GM06990 (cell line): ENCODE measurements at places on chromosomes 3 and 15.

DNA sequence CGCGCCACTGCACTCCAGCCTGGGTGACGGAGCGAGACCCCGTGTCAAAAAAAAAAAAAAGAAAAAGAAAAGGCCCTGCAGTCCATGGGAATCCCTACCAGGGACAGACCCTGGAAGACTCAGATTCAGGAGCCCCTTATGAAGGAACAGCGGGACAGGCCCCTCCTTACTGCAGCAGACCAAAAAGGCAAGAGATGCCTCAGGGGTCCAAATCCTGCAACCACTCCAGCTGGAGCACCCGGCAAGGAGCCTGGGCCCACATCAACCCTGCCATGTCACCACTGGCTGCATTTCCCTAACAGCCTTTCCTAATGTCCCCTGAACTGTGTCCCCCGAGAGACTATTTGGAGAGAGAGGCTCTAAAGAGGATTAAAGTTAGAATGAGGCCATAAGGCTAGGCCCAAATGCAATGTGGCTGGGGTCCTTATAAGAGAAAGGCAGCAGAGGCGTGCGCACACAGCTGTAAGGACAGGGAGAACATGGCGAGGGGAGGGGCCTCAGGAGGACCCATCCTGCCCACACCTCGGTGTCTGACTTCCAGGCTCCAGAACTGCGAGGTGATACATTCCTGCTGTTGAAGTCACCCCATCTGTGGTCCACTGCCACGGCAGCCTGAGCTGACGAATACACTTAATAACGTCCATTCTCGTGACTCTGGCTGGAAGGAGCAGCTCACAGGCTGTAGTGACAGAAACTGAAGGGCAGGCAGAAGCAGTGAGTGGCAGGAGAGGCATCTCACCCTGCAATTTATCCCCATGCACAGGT is 78.1 kb downstream of the ATP10A start:
- DNase-seq = no peak

- no peak for DNase-seq
These were observed 9.8 kb downstream of the VILL start for GRCh38 chr3:38000242-38000916.

DNA sequence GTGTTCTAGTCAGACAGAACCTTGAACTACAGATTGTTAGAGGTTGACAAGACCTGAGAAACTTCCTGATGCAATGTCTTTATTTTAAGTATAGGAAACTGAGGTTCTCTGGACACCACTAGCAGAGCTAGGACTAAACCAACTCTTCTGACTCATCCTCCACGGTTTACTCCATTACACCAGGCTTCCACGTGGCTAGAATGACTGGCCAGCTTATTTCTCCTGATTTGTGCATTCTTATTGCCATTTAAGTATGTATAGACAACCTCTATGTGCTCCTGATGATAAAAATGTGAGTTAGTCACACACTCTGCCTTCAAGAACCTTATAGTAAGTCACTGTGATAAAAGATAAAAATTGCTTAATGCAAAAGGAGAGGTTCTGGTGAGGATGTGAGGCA is 182.7 kb downstream of the MEX3B start:
- DNase-seq = no peak

GRCh38 chr3:149845570-149846244 is 32.7 kb downstream of the RNF13 start:
- no peak for DNase-seq

- DNase-seq = no peak
These were observed 13.7 kb downstream of the MAP6D1 start for GRCh38 chr3:183811638-183812037.

GRCh38 chr3:25423780-25424588 is 4.1 kb upstream of the RARB start:
- no peak for DNase-seq

DNA sequence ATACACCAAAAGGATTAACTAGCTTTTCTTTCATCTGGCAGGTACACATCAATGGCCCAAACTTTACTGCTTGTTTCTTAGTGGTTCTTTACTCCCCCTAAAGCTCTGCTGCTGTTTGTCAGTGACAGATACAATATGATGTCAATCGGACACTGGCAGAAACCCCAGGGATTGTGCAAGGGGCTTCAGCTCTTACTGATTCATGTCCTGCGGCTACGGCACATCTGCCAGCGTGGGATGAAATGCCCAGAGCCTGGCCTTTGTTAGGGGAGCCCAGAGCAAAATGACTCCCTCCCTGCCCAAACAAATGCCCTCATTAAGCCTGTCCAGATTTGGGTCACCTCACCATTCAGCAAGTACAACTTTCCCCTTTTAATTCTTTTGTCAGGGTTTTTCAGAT is 28.3 kb downstream of the SRP14 start:
- DNase-seq = no peak

DNA sequence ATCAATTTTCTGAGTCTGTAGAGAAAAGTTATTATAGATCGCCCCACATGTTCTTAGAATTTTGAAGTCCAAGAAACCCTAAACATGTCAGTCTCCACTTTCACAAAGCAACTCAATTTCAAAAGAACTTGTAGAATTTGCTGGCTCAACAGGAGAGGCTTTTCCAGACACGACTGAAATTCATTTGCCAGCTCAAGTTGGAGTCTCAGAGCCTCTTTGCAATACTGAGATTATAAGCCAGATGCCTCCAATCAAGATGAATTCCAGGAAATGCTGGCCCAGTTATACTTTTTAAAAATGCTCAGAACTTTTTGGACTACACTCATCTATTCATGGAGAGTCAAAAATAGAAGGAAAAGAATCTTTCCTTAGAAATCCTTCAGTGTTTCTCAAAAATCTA is 56.9 kb upstream of the NLGN1 start:
- DNase-seq = no peak

- DNase-seq = peak; percentile 64
These were observed 24.3 kb upstream of the IL12A start for GRCh38 chr3:159964166-159964973.

GRCh38 chr3:4994823-4995499 is 15.7 kb downstream of the BHLHE40 start:
- DNase-seq = peak; percentile 54

DNA sequence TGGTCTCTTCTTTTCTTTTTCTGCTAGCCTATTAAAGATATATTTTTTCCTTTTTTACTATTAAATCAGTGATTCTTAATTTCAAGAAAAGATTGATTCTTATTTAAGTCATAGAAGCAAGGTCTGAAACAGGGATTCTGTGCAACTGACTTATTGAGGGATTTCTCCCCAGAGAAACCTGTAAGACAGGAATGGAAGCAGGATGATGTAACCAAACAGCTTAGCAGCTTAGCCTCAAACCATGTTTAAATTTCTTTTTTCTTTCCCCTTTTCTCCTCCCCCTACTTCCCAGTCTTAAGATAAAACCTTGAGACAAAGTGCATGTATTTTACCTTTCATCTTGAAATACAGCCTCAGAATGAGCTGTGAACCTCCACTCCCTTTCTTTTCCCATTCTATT is 322.8 kb downstream of the NEK10 start:
- DNase-seq = no peak

GRCh38 chr15:22806664-22807063 is 20.2 kb downstream of the NIPA1 start:
- DNase-seq = no peak

- DNase-seq = no peak
These were observed 638.6 kb upstream of the TBL1XR1 start for GRCh38 chr3:177835917-177836316.

GRCh38 chr3:72086042-72086742 is 301.2 kb upstream of the PROK2 start:
- DNase-seq = no peak

DNA sequence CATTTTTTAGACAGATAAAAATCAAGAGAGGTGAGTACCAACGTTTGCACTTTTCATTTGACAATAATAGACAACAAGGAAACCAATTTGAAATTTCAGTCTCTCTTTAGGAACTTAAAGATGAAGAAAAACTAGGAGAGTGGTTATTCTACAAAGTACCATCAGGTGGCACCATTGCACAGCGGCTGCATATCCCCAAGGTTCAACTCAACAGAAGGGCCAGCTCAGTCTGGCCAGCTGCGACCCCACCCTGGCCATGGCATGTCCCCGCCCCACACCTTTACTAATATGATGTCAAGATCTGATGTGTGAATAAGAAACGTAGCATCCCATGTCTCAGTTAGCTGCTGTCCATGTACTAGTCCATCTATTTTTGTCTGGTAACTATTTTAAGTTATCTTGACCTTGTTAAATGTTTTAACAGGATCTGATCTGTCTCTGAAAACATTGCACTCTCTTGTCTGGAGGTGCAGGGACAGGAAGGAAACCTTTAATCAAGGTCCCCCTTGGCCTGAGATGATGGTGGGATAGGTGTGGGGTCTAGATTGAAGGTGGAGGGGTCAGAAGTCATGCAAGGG is 35.5 kb upstream of the CGNL1 start:
- DNase-seq = peak; percentile 34

- no peak for DNase-seq
These were observed 1044.5 kb downstream of the NTRK3 start for GRCh38 chr15:87212041-87212440.

- no peak for DNase-seq
These were observed 71.1 kb downstream of the LRRFIP2 start for GRCh38 chr3:37103103-37103808.

DNA sequence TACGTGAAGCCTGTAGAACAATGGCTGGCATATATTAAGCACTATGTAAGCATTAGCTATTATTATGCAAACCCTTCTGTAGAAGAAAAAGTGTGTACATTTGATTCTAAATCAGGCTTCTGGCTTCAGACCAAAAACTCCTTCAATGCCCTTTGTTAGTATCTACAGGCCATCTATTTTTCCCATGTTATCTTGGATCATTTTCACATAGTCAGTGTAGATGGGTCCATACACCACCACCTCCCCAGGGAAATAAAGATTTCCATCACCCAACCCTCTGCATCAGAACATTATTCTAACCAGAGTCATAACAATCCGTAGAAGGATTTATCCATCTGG is 8.0 kb upstream of the KLHL6 start:
- DNase-seq = no peak
